Ureter (tissue), 1 donor: ENCODE measurements at places on chromosomes 7 and 10. TPM values are rescaled to one million over a fixed set of nuclear protein-coding genes. Genes with fewer than 3 reads are reported as not detected.

Gene GBX1
- not detected for total RNA-seq

Gene C1QL3
- total RNA-seq, result 0.39 TPM

Gene CFAP70
- total RNA-seq, result 6.3 TPM

- DNase-seq, result no peak
Measured at GRCh38 chr10:97005349-97005748, 173.3 kb downstream of the LCOR start.

GRCh38 chr10:29424017-29424416 is 135.1 kb downstream of the LYZL1 start:
- no peak for DNase-seq
